Occipital lobe (tissue), 3 donors: ENCODE measurements at places on chromosomes 5 and 9.

DNA sequence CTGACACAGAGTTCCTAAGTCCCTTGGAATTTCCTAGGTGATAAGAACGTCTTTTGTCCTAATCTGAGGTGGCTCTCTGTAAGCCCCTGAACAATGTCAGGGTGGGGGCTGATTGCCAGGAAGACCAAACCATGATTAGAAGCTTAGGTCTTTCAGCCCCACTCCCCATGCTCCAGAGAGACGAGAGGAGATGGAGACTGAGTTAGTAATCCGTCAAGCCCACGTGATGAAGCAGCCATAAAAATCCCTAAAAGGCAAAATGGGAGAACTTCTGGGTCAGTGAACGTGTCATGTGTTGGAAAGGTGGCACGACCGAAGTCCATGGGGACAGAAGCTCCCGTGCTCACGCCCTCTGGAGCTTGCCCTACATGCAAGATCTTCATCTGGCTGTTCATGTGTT is 85.6 kb downstream of the RAD23B start:
- DNase-seq: no peak

- DNase-seq: no peak
These were observed 6.9 kb upstream of the IGFBPL1 start for GRCh38 chr9:38431116-38431515.

DNA sequence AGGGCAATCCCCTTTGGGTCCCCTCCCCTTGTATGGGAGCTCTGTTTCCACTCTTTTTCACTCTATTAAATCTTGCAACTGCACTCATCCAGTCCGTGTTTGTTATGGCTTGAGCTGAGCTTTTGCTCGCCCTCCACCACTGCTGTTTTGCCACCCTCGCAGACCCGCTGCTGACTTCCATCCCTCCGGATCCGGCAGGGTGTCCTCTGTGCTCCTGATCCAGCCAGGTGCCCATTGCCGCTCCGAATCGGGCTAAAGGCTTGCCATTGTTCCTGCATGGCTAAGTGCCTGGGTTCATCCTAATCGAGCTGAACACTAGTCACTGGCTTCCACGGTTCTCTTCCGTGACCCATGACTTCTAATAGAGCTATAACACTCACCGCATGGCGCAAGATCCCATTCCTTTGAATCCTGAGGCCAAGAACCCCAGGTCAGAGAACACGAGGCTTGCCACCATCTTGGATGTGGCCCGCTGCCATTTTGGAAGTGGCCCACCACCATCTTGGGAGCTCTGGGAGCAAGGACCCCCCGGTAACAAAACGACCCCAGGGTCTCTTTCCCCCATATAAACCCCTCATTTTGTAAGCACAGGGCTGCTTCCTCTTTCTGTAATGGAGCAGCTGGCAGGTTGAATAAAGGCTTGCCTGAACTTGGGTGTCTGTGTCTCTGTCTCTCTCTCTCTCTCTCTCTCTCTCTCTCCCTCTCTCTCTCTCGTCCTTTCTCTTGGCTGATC is 1166.2 kb downstream of the TAF11L14 start:
- DNase-seq: no peak

GRCh38 chr5:151772846-151773561 is 1.2 kb downstream of the G3BP1 start:
- DNase-seq: no peak

DNA sequence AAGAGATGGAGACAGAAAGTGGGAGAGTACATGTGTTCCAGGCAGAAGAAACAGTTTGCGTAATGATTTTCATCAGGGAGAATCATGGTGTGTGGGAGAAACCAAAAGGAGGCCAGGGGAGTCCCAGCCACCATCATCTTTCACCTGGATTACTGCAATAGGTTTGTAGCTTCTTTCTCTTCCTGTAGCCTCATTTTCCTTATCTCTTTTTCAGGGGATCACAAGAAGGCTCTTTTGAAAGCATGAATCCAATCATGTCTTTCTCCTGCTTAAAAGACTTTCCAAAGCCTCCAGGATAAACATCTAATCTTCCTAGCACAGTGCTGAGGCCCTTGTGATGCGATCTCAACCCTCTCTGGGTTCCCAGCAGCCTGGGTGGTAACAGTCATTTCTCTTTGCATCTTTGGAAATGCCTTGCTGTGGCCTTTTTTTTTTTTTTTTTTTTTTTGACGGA is 10.3 kb upstream of the GPBP1 start:
- DNase-seq: no peak

- no peak for DNase-seq
These were observed 169.1 kb downstream of the YTHDC2 start for GRCh38 chr5:113682497-113683136.

- no peak for DNase-seq
These were observed 234.1 kb upstream of the DAB2 start for GRCh38 chr5:39658866-39659265.

- no peak for DNase-seq
These were observed 3.6 kb downstream of the GLDC start for GRCh38 chr9:6641961-6642360.

GRCh38 chr5:16570121-16570815 is 46.5 kb downstream of the RETREG1 start:
- DNase-seq: no peak

DNA sequence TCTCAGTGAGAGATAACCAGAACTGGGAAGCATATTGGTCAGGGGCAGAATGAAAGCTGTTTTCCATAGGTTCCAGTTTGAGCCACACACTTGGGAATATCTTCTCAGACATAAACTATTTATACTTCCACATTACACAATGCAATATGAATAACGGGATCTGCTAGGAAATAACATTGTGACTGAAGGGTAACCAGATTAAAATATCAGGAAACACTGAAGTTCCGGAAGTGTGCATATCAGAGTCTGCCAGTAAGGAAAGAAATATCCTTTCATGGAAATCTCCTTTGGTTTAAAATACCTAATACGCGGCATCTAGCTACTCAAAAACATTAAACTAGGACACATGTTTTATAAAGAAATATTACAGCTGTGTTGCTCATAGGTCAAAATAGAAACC is 56.3 kb downstream of the ST8SIA4 start:
- no peak for DNase-seq

DNA sequence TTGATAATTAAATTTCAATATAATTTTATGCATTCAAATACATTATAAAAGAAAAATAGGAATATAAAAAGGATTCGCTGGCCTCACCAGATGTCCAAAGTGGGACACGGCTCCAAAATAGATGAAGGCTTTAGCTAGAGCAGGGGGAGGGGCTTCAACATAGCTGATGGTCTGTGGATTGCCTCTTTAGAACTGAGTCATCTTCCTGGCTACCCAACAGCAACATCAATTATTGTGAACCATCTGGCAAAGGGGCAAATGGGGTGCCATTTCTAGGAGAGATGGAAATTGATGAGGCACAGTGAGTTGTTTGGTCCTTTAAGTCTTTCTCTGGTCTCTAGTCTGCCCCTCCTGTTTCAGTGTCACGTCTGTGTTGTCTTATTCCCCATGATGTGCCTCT is 44.2 kb upstream of the CD180 start:
- DNase-seq: no peak

DNA sequence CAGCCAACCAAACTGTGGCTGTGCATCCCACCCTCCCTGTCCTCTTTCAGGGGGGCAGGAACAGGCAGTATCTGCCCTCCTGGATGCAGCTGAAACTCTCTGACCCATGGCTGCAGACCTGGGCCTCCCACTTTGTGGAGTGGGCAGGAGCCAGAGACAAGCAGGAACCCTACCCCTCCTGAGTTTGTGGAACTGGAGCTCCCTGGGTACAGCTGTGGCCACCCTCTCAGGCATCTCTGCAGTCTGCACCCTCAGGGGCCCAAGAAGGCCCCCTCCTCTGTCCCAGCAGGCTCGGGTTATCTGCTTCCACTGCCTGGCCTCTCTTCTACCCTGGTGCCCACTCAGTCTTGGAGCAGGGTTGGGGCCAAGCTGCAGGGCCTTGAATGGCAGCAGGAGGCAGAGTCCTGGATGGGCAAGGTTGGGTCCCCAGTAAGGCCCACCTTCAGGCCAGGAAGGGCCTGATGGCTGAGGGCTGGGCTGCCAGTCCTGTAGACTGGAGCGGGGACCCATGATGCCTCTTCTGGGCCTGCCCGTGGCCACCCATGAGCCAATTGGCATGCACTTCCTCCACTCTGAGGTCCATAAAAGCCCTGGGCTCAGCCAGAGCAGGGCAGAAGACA is 619.9 kb downstream of the KIF4B start:
- no peak for DNase-seq

- DNase-seq: no peak
These were observed 307.6 kb downstream of the CWC27 start for GRCh38 chr5:65076251-65076869.

GRCh38 chr9:36803961-36804360 is 230.1 kb downstream of the PAX5 start:
- DNase-seq: no peak

- DNase-seq: no peak
These were observed 6.0 kb upstream of the PIP5K1B start for GRCh38 chr9:68698943-68699509.

- DNase-seq: no peak
These were observed 30.0 kb upstream of the STOM start for GRCh38 chr9:121399883-121400607.

DNA sequence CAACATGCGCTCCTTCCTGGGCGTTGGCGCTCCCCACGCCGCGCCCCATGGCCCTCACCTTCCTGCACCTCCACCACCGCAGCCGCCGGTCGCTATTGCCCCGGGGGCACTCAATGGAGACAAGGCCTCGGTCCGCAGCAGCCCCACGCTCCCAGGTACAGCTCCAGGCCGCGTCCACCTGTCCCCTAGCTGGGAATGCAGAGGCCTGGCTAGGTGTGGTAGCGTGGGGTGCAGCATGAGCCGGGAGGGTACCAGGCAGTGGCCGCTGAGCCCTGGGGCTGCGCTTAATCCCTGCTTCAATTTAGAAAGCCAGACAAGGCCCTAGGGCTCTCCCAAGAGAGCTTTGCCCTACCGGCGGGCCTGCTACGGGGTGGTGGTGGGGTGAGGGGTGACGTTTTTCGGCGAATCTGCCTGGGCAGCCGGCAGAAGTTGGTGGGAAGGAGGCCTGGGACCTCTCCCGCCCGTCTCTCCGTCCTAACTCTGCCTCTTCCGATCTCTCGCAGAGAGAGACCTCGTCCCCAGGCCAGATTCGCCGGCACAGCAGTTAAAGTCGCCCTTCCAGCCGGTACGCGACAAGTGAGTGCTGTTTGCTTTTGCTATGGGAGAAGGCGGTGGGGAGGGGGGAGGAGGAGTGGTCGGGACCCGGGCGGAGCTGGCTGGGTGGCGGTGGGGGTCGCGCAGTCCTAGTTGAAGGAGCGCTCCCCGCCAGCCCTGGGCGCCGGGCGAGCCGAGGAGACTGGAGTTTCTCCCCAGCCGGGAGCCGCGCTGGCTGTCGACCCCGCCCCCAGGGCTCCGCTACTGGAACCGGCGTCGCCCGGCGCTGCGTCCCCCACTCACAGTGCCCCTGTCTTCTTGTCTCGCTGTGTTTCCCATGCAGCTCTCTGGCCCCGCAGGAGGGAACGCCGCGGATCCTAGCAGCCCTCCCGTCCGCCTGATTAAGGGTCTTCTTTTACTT is 4.8 kb downstream of the IRX1 start:
- DNase-seq: no peak

GRCh38 chr5:165161204-165161603 is 1655.8 kb downstream of the MAT2B start:
- DNase-seq: no peak

GRCh38 chr5:35921930-35922329 is 16.5 kb downstream of the CAPSL start:
- no peak for DNase-seq

- DNase-seq: no peak
These were observed 2.3 kb downstream of the C9orf72 start for GRCh38 chr9:27571011-27571410.

DNA sequence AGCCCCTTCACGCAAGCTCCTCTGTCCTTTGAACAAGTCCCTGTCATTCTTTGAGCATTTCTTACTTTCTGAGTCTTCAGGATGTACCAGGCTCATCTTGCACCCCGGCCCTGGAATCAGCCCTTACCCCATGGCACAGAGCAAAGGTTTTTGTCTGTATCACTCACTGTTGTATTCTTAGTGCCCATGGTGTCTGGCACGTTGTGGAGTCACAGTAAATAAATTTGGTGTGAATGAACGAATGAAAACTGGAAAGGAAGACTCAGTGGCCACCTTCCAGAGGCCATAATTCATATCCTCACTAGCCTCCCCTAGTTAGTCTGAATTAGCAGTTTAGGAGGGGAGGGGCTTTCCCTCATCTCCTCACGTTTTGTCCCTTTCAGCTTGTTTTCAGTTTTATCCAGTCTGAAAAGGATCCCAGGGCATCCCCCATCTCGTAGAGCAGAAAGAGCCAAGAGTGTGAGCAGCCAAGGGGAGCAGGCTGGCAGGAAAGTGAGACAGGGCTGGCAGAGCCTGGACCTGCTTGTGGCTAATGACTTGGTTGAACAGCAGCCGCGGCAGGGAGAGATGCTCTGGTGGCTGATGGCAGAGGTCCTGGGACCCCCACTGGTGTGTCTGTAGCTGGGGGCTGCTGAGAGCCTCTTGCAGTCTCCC is 42.7 kb downstream of the ZNF618 start:
- no peak for DNase-seq

DNA sequence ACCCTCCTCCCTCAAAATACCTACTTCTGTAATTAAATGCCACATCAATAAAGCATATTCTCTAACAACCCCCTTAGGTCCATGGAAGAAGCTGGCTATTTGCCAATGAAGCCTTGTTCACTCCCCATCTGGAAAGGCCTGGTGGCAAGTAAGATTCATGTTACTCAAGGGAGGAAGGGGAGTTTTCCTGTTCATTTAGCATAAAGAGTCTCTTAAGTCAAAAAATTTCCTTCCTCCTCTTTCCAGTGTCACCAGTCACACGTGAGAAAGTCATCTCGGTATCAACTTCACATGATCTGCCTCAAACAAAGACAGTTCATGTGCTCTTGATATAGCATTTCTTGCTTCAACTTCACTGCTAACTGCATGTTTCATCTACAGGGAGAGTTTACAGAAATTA is 32.7 kb upstream of the RIC1 start:
- no peak for DNase-seq

DNA sequence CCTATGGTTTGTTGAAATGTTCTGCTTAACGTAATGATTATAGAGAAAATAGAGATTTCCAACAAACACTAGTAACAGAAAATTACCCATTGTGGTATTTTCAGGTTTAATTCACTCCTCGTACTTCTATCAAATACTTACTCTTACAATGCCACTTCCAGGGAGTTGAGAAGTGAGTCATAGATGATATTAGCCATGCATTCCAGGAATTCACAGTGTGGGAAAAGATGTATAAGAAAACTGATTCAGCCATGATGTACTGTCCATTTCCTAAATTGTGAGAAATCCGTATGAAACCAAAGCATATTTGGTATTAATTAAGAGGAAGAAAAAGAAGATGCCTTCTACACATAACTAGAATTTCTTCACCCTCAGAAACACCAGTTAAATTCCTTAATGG is 1854.6 kb upstream of the WWC1 start:
- no peak for DNase-seq
